ENCODE measurements at places on chromosomes 12 and 14.

DNA sequence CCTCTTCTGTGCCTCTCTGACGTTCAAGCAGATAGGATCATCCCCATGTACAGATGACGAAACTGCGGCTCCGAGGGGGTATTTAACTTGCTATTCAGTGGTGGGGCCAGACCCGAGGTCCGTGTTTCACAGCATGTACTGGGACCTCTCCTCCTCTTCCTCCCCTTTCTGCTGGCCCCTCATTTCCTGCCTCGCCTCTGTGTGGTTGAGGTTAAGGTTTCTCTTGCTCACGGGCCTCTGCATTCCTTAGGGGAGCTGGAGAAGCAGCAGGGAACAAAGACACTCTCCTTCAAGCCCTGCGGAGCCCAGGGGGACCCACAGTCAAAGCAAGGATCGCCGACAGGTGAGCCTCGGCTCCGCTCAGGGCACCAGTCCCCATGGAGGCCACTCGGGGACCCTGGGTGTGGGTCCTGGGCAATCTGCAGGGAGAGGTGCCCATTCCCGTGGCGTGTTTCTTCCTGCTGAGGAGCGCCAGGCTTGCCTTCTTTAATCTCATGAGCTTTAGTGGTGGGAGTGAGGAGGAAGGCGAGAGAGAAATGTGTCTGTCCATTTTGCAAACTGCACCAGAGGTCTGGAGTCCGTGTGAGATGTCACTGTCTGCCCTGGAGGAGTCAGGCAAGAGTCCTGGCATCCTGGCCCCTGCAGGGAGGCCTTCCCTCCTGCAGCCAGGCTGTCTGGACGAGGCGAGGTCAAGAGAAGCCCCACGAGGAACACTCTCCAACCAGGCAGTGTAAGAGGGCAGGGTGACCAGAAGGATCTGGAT, 45.0 kb downstream of the SLC6A12 start:
- no peak for DNase-seq

- DNase-seq = no peak
Observed at GRCh38 chr12:51388069-51388799, 3.0 kb downstream of the GALNT6 start.

GRCh38 chr12:121799156-121799841, 4.5 kb upstream of the SETD1B start:
- peak; percentile 93 for DNase-seq

DNA sequence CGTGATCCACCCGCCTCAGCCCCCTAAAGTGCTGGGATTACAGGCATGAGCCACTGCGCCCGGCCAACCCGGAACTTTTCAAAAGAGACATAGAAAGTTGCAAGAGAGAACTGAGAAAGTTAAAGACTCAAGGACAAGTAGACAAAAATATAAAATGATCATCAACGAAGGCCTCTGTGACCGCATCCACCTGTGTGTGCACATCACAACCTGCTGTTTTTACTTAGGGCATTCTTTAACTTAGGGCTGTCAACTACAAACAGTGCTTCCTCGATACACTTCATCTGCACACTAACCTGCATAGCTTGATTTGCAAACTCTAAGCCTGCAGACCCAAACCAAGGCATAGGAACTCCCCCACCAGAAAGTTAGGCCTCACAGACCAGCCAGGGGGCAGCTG, 14.8 kb downstream of the P2RX2 start:
- DNase-seq = no peak

DNA sequence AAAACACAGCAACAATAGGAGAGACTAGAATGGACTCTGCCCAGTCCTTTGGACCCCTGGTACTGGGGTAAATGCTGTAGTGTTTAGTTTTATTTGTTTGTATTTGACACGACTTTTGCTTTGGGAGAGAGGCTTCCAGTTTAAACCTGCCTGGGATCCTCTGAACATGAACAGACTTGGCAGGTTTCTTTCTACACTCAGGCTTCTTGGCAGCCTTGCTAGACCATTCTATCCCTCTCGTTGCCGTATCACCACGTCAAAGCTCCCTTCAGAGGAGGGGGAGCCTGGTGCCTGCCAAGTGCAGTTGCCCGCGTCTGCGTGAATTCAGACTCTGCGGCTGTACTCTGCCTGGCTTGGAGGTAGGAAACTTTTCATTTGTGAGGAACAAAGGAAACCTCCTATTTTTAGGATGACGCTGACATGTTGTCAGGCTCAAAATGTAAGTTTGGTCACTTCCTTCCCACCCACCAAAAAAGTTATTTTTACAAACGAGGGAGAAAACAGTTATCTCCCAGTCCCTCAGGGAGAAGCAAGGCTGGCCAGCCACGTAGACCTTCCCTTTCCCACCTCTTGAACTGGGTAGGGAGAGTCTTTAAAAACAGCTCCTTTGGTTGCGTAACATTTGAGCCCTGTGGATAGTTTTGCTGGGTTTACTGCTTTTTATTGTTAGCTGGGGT, 25.9 kb downstream of the CD9 start:
- no peak for DNase-seq

GRCh38 chr12:17169726-17170471, 563.9 kb upstream of the LMO3 start:
- no peak for DNase-seq

- no peak for DNase-seq
Observed at GRCh38 chr12:71799106-71799505, 40.5 kb upstream of the TBC1D15 start.

DNA sequence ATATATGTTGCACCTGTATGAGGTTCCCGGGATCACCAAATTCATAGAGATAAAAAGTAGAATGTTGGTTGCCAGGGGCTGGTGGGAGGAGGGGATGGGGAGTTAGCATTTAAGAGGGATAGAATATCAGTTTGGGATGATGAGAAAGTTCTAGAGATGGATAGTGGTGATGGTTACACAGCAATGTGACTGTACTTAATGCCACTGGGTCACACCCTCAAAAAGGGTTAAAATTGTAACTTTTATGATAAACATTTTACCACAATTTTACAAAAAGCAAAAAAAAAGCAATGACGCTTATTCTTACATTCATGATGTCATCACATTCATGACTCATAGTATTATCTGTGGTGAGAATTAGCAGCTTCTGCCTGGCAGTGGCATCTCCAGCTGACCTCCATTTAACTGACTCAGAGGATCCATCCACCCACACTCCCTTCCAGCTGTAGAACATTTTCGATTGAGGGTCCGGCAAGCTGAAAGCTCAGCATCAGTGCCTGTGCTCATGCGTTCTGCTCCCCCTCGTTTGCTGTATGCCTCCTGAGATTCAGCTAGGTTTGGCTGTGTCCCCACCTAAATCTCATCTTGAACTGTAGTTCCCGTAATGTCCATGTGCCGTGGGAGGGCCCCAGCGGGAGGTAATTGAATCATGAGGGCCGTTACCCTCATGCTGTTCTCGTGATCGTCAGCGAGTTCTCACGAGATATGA, 64.8 kb upstream of the TMEM260 start:
- DNase-seq = no peak

- no peak for DNase-seq
Observed at GRCh38 chr14:105117257-105117646, 51.3 kb downstream of the JAG2 start.

- peak; percentile 32 for DNase-seq
Observed at GRCh38 chr12:59708484-59708883, 112.7 kb downstream of the SLC16A7 start.

All from WERI-Rb-1 (cell line).